K562 (cell line): ENCODE measurements at places on chromosomes 6 and 20. TPM values are rescaled to one million over a fixed set of nuclear protein-coding genes. Genes with fewer than 3 reads are reported as not detected.

DNA sequence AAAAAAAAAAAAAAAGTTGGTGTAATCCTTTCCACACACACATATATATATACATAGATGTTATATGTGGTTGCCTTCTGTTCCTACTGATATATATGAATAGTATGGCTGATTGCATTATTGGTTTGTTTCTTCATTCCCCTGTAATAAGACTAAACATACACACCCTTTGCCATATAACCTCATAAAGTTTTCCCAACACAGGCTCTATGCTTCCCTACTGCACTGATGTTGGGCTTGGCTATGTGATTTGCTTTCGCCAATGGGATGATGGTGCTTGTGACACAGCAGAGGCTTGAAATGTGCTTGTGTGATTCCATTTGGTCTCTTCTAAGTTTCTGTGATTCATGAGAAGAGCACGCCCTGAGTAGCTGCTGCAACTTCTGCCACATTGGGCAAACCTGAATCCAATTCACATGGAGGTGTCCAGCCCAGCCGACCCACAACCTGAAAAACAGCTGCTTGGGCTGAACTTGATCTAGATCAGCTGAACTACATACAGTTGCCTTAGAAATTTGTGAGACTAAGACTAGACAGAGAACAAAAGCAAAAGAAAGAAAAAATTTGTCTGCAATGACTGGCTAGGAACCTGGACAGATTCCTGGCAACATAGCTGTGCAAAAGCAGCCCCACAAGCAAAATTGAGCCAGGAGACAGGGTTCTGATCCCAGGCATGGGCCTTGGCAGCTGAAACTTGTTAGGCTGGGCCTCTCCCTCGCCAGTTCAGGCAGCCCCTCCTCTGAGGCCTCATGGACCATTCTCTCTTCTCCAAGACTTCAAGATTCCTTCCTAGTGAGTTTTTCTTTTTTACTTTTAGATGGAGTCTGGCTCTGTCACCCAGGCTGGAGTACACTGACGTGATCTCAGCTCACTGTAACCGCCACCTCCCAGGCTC, 13.4 kb upstream of the TBC1D20 start:
- no peaks in the 10 kb centered on the region for H3K27me3 ChIP-seq
- no peaks in the 10 kb centered on the region; the same call in 1 of the 3 replicates for H3K4me1 ChIP-seq
- H3K4me3 ChIP-seq, result no peak overlapping the region

GRCh38 chr6:48764286-48765044, 653.5 kb upstream of the PTCHD4 start:
- no peaks in the 10 kb centered on the region for H3K36me3 ChIP-seq
- no peak overlapping the region for H3K4me3 ChIP-seq
- H3K4me1 ChIP-seq, result no peaks in the 10 kb centered on the region
- no peaks in the 10 kb centered on the region for H3K27me3 ChIP-seq

DNA sequence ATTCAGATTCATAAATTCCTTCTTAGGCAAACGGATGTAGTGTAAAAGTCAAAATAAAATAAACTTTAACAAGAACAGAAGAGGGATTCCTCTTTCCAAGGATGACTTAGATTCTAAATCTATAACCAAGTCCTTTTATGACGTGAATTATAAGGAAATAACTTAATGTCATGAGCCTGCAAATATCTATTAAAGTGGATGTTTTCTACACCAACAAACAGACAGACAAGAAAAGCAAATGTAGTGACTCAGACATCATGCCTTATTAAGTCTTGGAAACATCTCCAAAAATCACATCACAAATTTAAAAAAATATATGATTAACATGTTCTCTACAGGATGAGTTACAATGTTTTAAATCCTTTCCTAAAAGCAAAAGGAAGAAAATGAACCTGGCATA, 397.1 kb downstream of the ESR1 start:
- H3K4me3 ChIP-seq, result no peak overlapping the region
- H3K4me1 ChIP-seq, result no peaks in the 10 kb centered on the region
- no peak for DNase-seq
- H3K27me3 ChIP-seq, result no peaks in the 10 kb centered on the region

- H3K4me1 ChIP-seq, result no peaks in the 10 kb centered on the region
- H3K4me3 ChIP-seq, result no peak overlapping the region
- no peak for DNase-seq
- H3K36me3 ChIP-seq, result peaks cover 64% of the 10 kb centered on the region
Observed at GRCh38 chr6:53100561-53100960, 35.4 kb downstream of the FBXO9 start.

CLDN20 gene
- total RNA-seq, result not detected in 2 replicates

- no peaks in the 10 kb centered on the region for H3K36me3 ChIP-seq
- H3K4me3 ChIP-seq, result no peak overlapping the region
- H3K4me1 ChIP-seq, result no peaks in the 10 kb centered on the region
- H3K27ac ChIP-seq, result no peak overlapping the region
- DNase-seq, result no peak
Observed at GRCh38 chr20:12287575-12287974, 369.9 kb downstream of the BTBD3 start.

DNA sequence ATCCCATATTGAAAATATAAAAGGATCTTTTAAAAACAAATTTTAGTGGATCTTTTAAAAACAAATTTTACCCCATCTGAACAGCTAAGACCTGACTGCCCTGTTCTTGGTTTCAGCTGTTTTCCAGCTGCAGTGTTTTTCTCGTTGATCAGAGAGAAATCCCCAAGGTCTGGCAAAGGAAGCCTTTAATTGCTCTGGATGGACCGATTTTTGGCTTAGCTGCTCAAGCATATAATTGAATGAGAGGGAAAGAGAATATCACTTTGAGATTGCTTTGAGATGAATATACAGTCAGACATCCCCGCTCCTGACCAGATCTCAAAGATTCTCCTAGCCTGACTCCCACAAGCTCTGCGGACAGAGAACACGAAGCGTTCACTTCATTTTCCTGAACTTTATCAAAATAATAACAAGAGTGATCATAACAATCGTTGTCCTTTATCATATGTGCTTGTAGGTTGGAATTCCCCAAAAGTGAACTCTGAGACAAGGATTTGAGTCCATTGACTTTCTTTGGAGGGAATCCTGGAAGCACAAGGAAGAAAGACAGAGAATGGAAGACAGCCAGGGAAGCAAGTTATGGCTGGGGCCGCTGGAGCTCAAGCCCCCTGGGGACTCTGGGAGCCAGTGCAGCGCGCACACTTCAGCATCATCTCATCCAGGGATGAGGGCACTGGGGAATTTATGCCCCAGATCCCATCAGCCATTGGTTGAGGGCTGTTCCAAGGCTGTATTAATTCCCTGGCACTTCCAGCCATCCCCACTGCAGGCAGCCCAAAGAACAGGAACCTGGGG, 101.3 kb downstream of the SNX5 start:
- H3K27ac ChIP-seq, result no peak overlapping the region
- H3K4me3 ChIP-seq, result no peak overlapping the region
- H3K27me3 ChIP-seq, result peaks cover 33% of the 10 kb centered on the region
- no peak for DNase-seq
- H3K4me1 ChIP-seq, result no peaks in the 10 kb centered on the region
- H3K36me3 ChIP-seq, result no peaks in the 10 kb centered on the region

- H3K4me3 ChIP-seq, result peak overlapping the region; percentile 74; the same call in 1 of the 2 replicates
- no peaks in the 10 kb centered on the region for H3K36me3 ChIP-seq
- no peaks in the 10 kb centered on the region for H3K27me3 ChIP-seq
- no peak for DNase-seq
- peaks cover 9% of the 10 kb centered on the region; the same call in 2 of the 3 replicates for H3K4me1 ChIP-seq
- H3K27ac ChIP-seq, result peak overlapping the region; percentile 94; the same call in 1 of the 3 replicates
Observed at GRCh38 chr20:2507464-2507863, 1.3 kb downstream of the ZNF343 start.

DNA sequence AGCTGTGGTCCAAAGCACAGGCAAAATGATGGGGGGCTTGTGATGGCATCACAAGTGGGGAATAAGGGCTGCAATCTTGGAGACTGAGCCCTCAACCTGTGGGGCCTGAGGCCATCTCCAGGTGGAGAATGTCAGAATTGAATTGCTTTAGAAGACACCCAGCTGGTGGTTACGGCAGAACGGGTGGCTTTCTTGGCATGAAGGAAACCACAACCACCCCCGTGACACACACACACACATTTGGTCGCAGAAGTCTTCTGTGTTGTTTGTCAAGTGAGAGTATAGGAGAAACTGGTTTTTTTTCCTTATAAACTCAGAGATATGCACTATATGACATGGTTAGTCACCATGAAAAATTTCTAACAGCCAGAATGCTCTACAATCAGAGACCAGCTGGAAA, 139.5 kb upstream of the CDH4 start:
- H3K4me3 ChIP-seq, result no peak overlapping the region
- no peak for DNase-seq
- no peaks in the 10 kb centered on the region for H3K36me3 ChIP-seq
- H3K27ac ChIP-seq, result no peak overlapping the region
- H3K27me3 ChIP-seq, result peaks cover 9% of the 10 kb centered on the region

DNA sequence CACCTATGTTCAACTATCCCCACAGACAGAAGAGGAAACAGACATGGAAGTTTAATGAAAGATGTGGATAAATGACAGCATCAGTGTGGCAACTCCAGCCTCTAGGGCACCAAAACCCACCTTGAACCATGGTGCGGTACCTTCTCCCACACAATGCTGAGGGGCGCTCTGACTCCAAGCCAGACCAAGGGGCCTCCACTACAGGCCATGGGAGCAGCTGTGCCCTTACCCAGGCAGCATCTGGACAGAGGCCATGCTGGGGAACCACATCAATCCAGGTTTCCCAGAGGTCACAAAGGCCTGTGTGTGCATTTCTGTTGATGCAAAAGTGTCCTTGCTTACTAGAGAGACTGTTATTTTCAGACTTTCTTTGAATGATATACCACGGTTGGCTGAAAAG, 4.1 kb downstream of the PRR18 start:
- H3K4me1 ChIP-seq, result no peaks in the 10 kb centered on the region
- H3K4me3 ChIP-seq, result no peak overlapping the region
- no peak overlapping the region for H3K27ac ChIP-seq
- H3K27me3 ChIP-seq, result peaks cover 42% of the 10 kb centered on the region
- no peaks in the 10 kb centered on the region for H3K36me3 ChIP-seq
- DNase-seq, result no peak

DNA sequence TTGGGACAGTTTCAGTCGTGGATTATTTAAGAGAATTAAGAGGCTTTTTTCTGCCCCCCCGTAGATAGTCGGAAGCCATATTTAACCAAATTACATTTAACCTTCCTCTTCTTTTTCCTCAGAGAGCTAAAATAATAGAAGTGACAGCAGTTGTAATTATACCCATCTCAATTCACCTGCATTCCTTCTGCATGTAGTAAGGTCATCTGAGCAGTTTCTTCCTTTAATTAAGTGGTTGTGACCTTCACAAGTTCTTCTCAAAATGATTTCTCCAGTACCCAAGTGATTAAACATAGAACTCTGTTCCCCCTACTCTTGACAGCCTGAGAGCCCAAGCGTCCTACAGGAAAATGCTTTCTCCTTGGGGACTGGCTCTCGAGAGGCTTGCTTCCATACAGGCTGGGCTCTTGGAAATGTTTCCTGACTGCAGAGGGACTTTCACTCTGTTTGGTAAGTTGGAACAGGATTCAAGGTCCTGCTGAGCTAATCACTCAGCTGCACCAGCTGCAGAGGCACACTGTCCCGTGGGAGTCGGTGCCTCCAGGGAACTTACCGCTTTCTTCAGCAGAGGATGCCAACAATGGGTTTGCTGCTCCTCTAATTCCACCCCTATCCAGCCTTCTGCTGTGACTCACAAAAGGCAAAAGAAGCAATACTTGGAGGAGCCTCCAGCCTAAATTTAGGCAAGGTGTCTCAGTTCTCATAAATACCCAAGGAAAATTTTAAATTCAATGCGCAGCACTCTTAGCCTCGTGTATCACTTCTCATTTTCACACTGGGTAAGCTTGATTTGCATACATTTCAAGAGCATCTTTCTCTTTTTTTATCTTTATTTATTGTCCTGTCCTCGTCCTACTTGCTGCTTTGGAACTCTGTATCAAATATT, 414.9 kb downstream of the KIF16B start:
- no peaks in the 10 kb centered on the region for H3K27me3 ChIP-seq
- no peak for DNase-seq
- H3K36me3 ChIP-seq, result no peaks in the 10 kb centered on the region
- no peak overlapping the region for H3K27ac ChIP-seq

GRCh38 chr6:68975064-68975463, 340.0 kb downstream of the ADGRB3 start:
- peak; percentile 37 for DNase-seq
- H3K4me3 ChIP-seq, result no peak overlapping the region
- H3K4me1 ChIP-seq, result no peaks in the 10 kb centered on the region

SRPK1 gene
- 155 and 160 TPM in 2 replicates for total RNA-seq

GRCh38 chr20:50175938-50176933, 14.4 kb upstream of the CEBPB start:
- H3K4me1 ChIP-seq, result peaks cover 27% of the 10 kb centered on the region
- DNase-seq, result no peak
- no peaks in the 10 kb centered on the region for H3K36me3 ChIP-seq
- H3K27ac ChIP-seq, result no peak overlapping the region
- no peaks in the 10 kb centered on the region for H3K27me3 ChIP-seq
